ENCODE measurements at places on chromosomes 5 and 9.

GRCh38 chr9:96619124-96619465 lies 548 bp downstream of the CDC14B start:
- DNase-seq = no peak

- no peak for DNase-seq
Measured at GRCh38 chr5:134131165-134131564, 16.7 kb downstream of the TCF7 start.

DNA sequence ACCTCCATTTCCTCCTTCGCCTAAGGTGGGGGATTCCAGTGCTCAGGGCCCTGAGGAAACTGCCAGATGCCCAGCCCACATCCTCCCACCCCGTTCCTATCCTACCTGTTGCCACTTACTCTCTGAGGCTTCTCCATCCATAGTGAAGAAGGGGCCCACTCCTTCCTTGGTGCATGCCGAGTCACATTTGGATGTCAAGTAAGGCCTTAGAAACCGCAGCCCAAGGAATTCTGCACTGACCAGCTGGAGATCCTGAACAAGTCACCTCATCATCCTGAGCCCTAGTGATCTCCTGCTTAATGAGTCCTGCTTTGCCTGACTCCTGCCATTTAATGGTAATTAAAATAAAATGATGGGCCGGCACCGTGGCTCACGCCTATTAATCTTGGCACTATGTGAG lies 6.7 kb upstream of the TNIP1 start:
- no peak for DNase-seq

- DNase-seq = no peak
Measured at GRCh38 chr5:73902327-73903051, 276.5 kb downstream of the ARHGEF28 start.

GRCh38 chr9:88590558-88591146 lies 55.7 kb downstream of the NXNL2 start:
- DNase-seq = no peak

All from NK-92 treated with Interleukin-12 subunit alpha and Interleukin-12 subunit beta, amount 100 ng/mL, for 24 hours (cell line).